Stimulated activated CD4-positive, alpha-beta T cell treated with anti-CD3 and anti-CD28 coated beads, Interleukin-4, amount 100 ng/mL, for 48 hours (primary cell): ENCODE measurements at places on chromosomes 3 and 15.

DNA sequence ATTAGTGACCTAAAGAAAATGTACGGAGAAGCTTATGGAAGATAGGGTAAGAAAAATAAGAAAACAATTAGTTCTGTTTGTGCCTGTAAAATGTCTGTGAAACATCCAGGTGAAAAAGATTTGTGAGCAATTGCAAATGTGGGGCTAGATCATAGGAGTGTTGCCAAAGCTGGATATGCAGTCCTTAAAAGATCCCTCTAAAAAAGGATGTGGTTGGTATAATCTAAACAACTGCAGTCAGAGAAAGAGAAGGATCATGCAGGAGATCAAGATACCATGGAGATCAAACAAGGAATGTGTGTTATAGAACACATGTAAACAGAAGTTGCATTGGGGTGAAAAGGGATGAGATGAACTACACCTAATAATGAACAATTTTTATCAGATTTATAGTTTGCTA is 116.8 kb downstream of the ALCAM start:
- no peak for DNase-seq

DNA sequence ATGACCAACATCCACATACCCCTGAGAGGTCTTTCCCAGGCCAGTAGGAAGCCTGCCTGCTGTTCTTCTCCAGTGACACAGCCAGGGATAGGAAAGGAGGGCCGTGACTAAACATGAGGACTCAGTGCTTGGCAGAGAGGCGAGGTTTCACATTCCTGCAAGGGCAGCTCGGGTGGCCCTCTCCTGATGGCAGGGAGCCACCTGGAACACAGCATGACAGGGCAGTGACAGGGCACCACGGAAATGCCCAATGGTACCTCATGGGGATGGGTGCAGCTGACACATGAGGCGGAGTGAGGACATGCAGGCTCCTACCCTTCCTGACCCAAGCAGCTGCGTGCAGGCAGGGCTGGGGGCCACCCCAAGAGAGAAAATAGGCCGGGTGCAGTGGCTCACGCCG is 7.4 kb upstream of the TGM5 start:
- no peak for DNase-seq

GRCh38 chr15:96410175-96411055 is 79.9 kb downstream of the NR2F2 start:
- no peak for DNase-seq

GRCh38 chr3:143565951-143566350 is 282.3 kb downstream of the SLC9A9 start:
- DNase-seq: no peak

GRCh38 chr3:191399918-191400317 is 61.0 kb upstream of the PYDC2 start:
- DNase-seq: no peak

DNA sequence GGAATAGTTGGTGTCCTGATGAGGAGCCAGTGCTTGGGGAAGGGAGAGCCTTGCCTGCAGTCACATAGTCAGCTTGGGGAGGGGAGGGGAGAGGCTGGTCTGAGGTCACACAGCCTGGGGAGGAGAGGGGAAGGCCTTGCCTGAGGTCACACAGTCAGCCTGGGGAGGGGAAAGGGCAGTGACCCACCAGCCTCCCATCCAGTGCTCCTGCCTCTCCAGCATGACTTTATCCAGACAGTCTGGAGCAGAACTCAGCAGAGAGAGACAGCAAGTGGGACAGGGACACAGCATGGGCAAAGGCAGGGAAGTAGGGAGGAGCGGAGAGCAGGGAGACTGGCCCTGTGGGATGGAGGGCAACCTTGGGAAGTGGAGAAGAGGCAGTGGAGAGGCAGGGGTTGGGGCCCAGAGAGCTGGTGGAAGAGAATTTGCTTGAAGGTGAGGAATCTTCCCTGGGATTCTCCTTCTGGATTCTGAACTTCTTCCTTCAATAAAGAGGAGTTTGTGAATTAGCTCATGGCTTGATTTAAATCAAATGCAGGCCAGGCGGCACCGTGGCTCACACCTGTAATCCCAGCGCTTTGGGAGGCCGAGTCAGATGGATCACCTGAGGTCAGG is 64.5 kb downstream of the CORO2B start:
- DNase-seq: no peak

DNA sequence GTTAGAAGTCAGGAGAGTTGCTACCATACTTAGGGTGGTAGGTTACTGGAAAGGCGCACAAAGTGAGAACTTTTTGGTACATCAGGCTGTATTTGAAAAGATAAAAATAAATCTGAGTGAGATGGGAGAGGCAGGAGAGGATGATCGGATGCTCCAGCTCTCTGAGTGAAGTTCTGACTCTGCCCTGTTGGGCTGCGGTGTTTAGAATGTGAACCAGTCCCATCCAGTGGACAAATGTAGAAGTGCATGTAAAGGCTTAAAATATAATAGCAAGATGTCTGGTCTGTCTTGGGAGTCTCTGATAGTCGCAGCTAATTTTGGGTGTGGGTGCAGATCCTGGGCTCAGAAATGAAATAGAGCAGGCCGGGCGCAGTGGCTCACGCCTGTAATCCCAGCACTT is 30.4 kb downstream of the ACKR2 start:
- DNase-seq: no peak

GRCh38 chr3:64518950-64519349 is 168.8 kb downstream of the ADAMTS9 start:
- DNase-seq: no peak

DNA sequence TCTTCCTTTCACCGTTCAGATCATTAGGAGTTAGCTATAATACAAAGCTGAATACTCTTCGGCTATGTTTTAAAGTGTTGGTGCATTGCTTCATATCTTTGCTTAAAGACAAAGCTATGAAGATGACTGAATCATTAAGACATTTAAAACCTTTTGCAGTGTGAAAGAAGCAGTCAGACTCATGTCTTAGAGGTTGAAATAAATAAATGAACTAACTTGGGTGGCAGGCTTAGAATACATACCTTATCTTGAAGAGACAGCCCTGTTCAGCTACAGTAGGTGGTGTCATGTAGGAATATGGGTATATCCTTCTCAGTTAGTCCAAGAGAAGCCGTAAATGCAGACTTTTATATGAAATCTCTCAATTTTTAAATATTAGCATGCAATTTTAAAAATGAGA is 63.4 kb downstream of the OPA1 start:
- DNase-seq: no peak
